ENCODE measurements at places on chromosomes 2 and 18.

- DNase-seq = no peak
Measured at GRCh38 chr2:208101716-208102631, 22.4 kb downstream of the CRYGD start.

GRCh38 chr18:70674896-70675295 is 386.1 kb downstream of the SOCS6 start:
- no peak for DNase-seq

DNA sequence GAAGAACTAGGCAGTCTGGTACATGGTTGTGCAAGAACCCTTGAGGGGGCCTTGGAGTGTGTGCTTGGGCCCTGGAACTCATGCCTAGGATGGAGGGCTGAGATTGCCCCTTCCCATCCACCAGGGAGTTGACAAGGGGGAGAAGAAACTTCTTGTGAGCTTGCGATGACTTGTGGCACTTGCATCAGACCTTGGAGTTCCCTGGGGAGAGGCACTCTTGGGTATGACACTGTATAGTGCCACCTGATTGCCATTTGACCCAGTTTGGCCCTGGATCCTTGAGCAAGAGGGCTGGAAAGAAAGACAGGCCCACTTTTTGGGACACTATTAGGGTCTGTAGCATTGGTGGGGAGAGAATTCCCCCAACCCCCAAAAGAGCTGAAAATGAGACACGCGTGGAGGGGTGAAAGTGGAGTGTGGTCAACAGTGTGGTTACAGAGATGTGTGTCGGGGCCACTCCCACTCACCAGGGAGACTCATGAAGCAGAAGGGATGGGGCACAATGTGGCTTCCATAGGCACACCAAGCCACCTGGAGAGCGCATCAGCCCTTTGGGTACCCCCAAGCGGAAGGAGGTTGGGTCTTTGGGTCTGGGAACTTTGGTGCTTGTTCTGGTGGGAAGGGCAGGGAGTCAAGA is 101.3 kb downstream of the MSH2 start:
- no peak for DNase-seq

DNA sequence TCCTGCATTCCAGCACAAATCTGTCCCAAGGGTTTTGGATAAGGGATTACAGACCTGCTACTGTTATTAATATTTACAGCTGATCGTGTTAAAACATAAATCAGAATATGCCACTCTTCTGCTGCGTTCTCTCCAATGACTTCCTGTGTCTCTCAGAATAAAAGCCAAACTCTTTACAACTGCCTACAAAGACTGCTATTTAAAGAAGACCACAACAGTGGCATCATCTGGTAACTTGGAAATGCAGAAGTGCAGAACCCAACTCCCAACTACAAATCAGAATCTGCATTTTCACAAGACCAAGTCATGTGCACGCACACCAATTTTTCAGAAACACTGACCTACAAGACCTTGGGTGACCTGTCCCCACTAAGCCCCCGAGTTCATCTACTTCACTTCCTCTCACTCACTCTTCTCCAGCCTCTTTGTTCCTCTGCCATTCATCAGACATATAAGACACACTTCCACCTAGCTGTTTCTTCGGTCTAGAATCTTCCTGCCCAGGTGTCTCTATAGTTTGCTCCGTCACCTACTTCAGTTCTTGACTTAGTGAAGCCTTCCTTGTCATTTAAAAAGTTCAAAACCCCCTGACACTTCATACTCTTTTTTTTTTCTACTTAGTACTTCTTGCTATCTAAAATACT is 36.0 kb downstream of the CHN1 start:
- no peak for DNase-seq

DNA sequence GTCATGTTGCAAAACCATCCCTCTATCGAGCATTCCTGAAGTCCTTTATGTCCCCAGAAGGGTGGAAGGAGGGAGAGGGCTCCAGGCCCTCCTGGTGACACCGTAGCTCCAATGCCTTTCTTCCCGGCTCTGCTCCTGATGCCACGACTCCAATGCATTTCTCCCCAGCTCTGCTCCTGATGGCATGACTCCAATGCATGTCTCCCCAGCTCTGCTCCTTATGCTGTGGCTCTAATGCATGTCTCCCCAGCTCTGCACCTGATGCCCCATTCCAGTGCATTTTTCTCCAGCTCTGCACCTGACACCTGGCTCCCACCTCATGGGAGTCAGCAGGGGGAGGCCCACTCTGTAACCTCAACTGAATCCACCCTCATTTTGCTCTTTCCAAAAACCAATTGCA is 153.0 kb upstream of the SALL3 start:
- no peak for DNase-seq

- no peak for DNase-seq
Measured at GRCh38 chr2:52356556-52356955, 1324.6 kb upstream of the NRXN1 start.

DNA sequence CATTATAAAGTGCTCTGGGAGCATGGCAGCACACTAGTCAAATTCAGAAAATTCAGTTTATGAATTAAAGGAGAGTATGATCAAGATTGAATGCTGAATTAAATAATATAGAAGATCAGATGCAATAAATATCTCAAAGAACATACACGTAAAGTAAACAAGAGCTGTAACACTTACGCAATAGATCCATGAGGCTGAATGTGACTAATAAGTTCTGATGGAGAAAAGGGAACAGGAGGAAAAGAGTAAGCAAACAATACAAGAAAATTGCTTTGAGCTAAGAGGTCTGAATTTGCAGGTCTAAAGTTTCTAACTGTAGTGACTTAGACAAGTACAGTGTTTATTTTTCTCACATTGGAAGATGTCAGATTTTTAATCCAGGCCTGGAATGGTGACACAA is 646.7 kb upstream of the ZNF804A start:
- no peak for DNase-seq

DNA sequence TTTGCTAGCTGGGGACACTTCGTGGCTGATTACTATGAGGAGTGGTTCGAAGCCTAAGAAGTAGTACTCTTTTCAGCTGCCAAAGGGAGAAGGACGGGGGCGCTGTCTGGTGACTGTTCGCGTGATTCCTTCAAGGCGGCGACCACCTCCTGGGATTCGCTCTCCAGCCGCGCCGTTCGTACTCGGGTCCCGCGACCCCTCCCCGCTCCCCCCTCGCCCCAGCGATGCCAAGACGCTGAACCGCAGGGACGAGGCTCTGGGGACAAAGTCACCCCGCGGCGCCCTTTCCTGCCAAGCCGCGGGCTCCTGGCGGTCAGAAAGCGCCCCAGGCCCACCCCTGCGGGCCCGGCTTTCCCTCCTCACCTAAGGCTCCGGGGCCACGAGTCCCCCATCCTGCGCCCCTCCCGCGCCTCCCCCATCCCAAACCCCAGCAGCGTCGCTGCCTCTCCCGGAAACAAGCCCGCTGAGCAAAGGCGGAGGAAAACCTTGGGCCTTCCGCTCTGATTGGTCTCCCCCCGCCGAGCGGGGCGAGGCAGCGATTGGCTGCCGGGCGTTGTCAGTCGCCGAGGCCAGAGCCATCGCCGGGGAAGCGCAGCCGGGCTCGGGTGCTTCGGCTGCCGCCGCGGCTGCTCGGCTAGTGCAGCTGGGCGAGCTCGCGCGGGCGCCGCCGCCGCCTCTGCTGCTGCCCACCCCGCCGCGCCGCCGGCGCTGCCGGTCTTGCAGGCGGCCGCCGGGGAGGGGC is 404.3 kb downstream of the XIRP2 start:
- peak; percentile 71 for DNase-seq

DNA sequence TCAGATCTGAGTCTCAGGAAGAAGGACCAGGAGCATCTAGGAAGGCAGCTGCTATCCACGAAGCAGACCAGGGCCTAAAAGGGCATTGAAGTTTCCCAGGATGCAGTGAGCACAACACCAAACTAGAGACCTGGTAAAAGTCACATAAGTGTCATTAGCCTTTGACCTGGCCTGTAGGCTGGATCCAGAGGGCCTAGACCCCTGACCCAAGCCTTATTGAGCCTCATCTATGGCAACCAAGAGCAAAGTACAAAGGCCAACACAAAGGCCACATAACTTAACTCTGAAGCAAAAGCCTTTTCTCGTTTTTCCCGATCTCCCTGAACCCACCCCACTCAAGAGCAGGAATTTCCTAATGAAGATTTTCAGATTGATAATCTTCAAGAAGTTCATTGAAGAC is 127.3 kb upstream of the SRD5A2 start:
- DNase-seq = no peak

DNA sequence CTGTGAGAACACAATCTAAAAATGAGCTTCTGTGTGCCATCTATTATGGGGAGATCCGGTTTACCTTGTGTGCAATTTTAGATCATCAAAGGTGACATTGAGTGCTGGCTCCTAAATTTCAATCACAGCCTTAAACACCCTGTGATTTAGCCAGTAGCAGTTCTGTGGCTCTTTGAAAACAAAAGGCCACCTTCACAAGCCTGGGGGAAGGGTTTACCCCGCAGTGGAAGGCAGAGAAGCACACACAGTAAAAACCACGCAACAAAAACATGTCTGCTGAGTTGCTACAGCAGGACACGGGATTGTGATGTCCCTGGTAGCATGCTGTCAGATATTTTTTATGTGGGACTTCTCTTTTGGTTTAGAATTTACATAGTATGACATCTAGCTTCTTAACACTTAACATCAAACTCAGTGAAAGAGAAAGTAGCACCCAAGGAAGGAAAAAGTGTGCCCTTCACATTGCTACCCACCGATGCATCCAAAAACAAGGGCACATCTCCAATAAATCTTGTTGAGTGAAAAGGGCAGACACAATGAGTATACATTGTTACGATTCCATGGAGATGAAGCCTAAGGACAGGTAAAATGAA is 56.1 kb upstream of the RNF152 start:
- DNase-seq = no peak

DNA sequence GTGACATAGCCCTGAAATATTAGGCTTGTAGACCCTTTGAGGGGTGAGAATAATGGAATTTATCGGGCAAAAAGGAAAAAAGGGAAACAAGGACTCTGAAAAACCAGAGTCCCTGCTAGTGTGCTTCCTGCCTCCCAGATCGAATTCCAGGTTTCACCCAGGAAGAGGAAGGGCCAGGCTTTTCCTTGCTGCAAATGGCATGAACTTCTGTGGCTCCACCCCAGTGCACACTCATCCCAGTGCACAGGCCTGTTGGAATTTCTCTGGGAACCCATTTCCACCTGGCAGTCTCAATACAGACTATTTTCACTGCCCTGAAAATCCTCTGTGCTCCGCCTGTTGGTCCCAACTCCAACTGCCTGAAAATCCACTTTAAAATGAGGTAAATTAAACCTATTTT is 29.9 kb downstream of the C18orf54 start:
- DNase-seq = no peak

DNA sequence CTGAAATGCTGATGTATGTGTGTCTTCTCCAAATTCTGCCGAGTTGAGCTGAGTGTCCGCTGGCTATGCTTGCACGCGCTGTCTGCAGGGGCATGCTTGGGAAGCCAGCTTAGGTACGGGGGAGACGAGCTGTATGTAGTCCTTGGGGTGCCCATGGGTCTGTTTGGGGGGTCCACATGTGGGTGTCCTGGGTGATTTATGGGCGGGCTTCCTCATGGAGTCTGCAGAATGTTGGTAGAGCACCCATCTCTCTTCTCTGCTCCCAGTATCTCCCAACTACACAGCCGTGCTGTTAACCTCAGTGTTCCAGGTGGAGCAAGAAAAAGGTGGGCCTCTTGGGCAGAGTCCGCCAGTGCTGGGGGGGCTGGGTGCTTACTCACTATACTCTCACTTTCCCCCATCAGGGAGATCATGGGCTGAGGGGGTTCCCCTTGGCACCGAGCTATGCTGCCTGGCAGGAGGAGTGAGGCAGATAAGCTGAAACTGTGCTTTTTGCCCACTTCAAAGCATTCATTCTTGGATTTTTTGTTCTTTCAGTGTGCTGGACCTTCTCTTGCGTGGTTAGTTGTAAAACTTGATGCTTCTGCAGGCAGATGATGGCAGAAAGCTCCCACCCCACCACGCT is 128.2 kb upstream of the ALKAL2 start:
- DNase-seq = no peak

DNA sequence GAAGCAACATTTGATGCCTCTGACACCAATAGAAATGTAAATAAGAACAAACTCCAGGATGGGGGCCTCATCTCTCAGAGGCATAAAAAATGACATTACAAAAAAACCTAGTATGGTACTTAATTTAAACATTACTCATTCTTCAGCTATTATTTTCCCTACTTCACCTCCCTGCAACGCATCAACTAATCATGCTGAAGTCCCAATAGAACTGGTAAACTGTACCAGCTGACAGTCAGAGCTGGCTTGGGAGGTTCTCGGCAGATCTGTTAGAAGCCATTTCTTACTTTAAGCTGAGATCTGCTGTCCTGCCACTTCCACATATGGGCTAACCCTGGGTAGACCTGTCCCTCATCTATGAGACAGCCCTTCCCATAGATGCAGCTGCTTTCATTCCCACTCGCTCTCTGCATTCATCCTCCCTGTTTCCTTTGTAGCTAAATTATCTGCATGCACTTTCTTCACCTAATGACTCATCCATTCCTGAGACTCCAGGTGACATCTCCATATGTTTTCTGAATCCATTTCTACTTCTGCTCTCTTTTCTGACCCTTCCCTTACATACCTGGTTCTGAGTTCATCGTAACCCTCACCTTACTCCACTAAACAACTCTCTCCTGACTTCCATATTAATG is 108.1 kb downstream of the AOX1 start:
- DNase-seq = no peak

- no peak for DNase-seq
Measured at GRCh38 chr18:31303771-31304170, 14.2 kb upstream of the DSG1 start.

- no peak for DNase-seq
Measured at GRCh38 chr2:134462791-134463698, 209.2 kb downstream of the MGAT5 start.

- DNase-seq = no peak
Measured at GRCh38 chr2:86185517-86186212, 9.6 kb downstream of the IMMT start.

DNA sequence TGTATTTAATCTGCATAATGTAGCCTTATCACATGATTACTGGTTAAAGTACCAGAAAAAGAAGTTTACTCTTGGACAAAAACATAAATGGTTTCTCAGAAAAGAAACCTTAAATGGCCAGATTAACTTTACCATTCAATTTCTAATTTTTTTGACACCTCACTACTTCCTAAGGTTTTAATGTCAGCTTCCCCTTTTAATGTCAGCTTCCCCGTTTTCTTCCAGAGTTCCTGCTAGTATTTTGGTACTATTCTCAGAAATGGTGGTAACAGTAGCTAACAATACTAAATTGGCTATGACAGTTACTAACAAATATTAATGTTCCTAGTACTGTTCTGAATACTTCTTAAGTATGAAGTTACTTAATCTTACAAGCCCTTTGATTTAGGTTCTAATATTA is 22.4 kb upstream of the SLC8A1 start:
- DNase-seq = no peak

GRCh38 chr2:202149936-202150335 is 76.9 kb downstream of the KIAA2012 start:
- no peak for DNase-seq

DNA sequence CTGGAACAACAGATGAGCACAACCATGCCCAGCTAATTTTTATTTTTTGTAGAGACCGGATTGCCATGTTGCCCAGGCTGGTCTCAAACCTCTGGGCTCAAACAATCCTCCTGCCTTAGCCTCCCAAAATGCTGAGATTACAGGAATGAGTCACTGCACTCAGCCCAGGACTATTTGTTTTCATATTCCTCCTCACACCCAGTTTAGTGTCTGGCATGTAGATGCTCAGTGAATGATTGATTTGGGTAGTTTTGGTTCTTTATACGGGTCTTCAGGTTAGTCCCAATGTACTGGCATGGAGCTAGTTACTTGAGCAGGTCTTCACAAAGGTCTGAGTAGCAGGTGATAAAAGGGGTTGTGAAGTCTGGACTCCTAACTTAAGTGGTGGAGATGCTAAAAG is 6.2 kb downstream of the EIF2B4 start:
- no peak for DNase-seq

Data from stimulated activated CD4-positive, alpha-beta T cell treated with anti-CD3 and anti-CD28 coated beads, Interleukin-1b, Interleukin-23, amount 100 ng/mL, for 48 hours (primary cell).